B cell (primary cell): ENCODE measurements at places on chromosomes 11 and 22. TPM values are rescaled to one million over a fixed set of nuclear protein-coding genes. Genes with fewer than 3 reads are reported as not detected.

OR4D9 gene
- total RNA-seq, result not detected in 2 replicates

PAFAH1B2 gene
- total RNA-seq, result 98.1 and 103 TPM in 2 replicates

DBX1 gene
- total RNA-seq, result not detected in 2 replicates

KCNE3 gene
- total RNA-seq, result not detected in 2 replicates

MMP1 gene
- not detected in 2 replicates for total RNA-seq

SBF2 gene
- total RNA-seq, result 17.7 and 20.6 TPM in 2 replicates

GRCh38 chr22:20673295-20674195, 100.4 kb upstream of the SERPIND1 start:
- DNase-seq, result no peak

DNA sequence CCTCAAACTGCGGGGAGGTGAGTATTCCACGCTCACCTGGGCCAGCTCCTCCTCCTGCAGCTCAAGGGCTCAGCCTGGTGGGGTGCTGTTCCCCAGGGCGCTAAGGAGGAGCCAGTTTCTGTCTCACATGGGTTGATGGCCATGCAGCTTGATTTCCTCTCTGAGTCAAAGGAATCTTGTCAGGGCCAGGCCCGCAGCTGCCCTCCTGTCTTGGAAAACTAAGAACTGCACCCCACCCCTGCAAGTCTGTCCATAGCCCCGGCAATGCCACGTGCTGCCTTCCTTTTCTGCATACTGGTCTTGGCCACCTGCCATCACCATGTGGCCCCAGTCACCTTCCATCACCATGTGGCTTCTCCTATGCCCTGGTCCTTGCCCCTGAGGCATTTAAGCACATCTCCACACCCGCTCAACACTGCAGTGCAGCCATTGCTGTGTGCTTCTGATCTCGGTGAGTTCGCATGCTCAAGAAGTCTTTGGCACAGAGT, 35.2 kb upstream of the CLDN5 start:
- no peak for DNase-seq

DNA sequence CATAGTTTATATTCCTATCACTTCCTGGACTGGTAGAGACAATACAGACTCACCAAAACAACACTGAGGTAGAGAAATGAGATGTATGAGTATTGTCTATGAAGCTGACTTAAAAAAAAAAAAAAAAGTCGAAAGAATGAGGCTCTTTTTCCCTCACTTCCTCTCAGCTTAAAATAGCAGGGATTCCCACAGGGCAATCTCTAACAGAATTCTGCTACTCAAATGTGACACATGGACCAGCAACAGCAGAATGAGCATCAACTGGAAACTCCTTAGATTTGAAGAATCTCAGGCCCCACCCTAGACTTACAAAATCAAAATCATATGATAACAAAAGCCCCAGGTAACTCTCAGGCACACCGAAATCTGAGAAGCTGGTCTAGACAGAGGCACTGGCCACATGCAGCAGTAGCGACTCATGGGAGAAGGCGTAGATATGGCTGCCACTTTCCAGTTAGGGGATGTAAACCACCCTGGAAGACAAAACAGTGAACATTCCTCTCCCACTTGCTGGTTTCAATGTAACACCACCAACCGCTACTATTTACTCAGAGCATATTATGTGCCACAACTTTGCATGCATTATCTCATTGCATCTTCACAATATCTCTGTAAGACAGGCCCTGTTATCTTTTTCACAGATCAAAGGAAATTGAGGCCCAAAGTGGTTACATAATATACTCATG, 128.0 kb downstream of the RBFOX2 start:
- no peak for DNase-seq

DNA sequence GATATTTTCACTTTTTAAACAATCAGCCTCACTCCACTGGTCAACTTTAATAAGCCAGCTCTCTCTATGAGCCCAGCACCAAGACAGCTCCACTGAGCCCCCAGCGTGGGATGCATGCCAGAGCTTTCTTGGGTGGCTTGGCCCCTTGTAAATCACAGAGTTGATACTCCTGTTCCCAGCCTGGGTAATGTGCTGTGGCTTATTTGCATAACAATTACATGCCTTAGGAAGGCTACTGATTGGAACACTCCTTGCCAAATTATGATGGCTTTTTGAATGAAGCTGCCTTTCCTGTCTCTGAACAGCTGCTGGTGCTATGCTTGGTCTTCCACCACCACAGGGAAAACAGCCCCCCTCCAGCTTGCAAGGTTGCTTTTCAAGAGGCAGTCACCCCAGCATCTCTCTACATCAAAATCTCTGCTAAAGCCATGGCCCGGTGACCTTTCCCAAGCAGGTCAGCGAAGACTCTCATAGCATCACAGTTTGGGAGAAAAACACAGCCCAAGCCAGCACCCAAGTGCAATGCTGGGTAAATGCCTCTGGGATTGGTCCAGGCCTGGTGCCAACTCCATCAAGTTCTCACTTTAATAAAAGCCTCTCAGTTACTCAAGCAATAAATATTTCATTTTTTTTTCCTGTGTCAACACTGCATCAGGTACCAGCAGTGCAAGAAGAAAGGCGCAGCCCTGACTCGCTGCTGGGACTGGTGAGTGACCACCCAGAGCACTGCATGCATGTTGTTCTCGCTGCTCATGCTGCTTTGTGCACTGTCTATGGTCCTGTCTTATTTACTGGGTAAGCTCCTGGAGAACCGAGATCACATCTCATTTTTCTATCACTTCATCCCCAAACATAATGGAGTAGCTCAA, 549.3 kb downstream of the OPCML start:
- DNase-seq, result no peak

GRCh38 chr11:79039122-79039521, 401.7 kb downstream of the TENM4 start:
- DNase-seq, result no peak

DNA sequence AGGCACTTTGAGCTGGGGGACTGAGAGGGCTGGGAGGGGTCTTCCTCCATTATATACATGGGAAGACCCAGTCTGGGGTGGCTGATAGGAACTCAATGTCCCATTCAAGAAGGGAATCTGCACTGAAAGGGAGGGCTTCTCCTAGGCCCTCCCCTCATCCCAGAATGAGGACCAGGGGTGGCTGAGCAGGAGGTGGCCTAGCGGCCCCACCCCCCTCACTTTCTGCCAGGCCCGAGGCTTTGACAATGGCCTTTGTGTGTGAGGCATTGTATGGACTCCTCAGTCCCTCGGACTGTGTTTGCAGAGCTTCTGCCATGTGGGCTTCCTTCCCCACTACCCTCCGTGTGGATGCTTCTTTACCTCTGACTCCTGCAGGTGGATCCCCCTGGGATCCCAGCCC, 65.7 kb downstream of the NECTIN1 start:
- DNase-seq, result no peak

GRCh38 chr11:18790883-18791206, 753 bp downstream of the PTPN5 start:
- no peak for DNase-seq
